Mucosa of descending colon (tissue), 3 donors: ENCODE measurements at places on chromosomes 16 and 17. TPM values are rescaled to one million over a fixed set of nuclear protein-coding genes. Genes with fewer than 3 reads are reported as not detected.

NOG gene
- 0.14 TPM for total RNA-seq

KRT40 gene
- 0.22 TPM for total RNA-seq

PRAC2 gene
- total RNA-seq, result 24.0 TPM

NGFR gene
- total RNA-seq, result 1.0 TPM

FOXF1 gene
- total RNA-seq, result 85.8 TPM

DPEP1 gene
- total RNA-seq, result 0.28 TPM

MFAP4 gene
- total RNA-seq, result 127 TPM

KRT39 gene
- not detected for total RNA-seq

DNA sequence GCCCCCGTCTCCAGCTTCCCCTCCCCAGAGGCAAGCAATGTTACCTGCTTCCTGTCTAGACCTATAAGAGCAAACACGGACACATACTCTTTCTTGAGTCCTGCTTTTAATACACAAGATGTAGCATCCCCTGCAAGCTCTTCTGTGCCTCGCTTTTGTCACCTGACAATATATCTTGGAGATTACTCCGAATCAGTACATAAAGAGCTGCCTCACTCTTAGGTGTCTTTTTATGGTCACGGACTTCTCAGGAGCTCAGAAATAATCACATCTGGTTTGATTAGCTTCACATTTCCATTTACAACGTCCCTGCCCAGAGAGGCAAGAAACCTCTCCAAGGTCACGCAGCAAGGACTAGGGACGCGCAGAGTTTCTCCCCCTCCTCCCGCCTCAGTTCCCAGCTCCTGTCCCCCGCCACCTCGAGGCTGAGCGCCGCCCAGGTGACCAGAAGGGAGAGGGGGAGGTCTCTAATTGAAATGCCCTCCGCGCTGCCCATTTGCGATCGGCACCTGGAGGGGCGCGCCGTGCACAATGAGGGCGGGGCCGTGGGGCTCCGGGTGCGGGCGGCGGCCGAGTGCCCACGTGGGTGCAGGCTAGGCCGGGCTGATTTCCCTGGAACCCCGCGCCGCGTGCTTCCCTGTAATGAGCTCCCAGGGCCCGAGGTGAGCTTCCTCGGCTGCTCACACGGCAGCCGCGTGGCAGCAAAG is 13.8 kb upstream of the SEZ6 start:
- no peak for DNase-seq

DNA sequence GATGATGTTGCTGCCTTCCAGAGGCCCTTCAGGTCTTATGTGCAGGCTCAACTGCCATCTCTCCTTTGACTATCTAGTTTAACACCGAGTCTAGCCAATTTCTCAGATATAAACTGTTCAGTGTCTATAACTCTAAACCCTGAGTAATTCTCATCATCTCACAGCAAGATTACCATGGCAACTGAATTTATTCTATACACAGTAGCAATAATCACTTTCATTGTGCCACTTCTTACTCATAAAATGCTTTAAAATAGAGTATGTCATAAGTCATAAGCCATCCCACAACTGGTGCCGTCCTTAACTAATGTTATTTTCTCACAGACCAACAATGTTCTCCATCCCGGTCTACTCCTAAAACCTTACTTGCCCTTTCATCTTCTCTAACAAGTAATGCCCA is 45.0 kb downstream of the SYNRG start:
- no peak for DNase-seq

GRCh38 chr16:68656751-68657150 is 11.6 kb downstream of the CDH3 start:
- DNase-seq, result no peak

- DNase-seq, result no peak
These were observed 4.7 kb downstream of the FAM83G start for GRCh38 chr17:18999911-19000310.

- DNase-seq, result peak; percentile 92
These were observed at the start of gene BIRC5 for GRCh38 chr17:78214016-78214705. Gene BIRC5 (plus strand): TSS chr17:78214253. CDS start chr17:78214317, 64 bp downstream.

DNA sequence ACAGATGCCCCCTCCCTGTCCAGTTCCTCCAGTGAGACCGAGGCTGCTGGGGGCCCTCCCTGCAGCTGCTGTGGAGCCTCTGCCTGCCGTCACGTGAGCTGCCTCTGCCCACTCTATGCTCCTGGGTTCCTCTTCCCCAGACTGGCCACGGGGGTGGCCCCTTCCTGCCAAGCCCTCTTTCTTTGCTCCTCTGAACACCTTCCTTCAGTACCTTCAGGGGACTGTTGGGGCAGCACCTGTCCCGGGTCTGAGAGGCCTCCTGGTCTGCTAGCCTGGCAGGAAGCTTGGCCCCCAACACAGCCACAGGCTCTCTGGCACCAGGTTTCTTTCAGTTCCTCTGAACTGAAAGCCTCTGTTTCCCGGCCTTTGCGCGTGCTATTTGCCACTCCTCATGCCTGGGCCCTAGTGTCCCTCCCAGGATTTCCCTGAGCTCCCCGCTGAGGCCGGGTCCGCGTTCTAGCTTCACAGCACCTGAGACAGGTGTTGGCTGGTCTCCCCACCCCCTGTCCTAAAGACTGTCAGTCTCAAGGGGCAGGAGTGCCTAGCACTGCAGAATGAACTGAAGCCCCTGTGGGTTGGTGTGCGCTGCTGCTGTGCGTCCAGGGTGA is 6.6 kb upstream of the ATP6V0C start:
- DNase-seq, result no peak

DNA sequence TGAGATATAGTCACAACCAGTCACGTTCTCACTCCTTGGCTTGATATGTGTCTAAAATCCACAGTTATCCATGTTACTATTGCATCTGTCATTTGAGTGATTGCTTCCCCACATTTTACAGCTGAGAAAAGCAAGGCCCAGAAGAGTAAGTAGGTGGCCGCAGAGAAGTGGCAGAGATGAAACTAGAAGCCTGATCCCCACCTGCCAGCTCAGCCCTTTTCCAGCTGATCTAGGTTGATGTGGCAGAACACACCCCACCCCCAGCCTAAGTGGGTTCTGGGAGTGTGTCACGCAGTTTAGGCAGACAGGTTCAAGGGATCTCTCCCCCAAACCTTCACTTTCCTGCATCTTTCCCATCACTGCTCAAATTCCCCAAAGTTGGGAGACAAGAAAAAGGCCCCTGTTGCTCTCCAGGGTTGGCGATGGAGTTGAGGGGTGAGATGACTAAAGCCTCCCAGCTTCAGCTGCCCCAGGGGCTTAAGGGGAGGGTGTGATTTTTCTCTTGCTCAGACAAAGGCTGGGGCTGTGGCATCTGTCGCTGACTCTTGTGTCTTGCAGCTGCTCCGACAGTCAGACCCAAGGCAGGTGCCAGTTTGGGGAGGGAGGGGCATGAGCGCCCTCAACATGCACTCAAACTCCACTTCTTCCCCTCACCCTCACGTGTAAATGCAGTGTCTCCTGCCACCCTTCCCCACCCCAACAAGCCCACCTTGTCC is 48.9 kb upstream of the LHX1 start:
- DNase-seq, result no peak

DNA sequence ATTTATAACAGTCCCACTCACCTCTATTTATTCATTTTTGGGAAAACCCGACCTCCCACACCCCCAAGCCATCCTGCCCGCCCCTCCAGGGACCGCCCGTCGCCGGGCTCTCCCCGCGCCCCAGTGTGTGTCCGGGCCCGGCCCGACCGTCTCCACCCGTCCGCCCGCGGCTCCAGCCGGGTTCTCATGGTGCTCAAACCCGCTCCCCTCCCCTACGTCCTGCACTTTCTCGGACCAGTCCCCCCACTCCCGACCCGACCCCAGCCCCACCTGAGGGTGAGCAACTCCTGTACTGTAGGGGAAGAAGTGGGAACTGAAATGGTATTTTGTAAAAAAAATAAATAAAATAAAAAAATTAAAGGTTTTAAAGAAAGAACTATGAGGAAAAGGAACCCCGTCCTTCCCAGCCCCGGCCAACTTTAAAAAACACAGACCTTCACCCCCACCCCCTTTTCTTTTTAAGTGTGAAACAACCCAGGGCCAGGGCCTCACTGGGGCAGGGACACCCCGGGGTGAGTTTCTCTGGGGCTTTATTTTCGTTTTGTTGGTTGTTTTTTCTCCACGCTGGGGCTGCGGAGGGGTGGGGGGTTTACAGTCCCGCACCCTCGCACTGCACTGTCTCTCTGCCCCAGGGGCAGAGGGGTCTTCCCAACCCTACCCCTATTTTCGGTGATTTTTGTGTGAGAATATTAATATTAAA is 638 bp upstream of the TMEM88 start:
- no peak for DNase-seq

DNA sequence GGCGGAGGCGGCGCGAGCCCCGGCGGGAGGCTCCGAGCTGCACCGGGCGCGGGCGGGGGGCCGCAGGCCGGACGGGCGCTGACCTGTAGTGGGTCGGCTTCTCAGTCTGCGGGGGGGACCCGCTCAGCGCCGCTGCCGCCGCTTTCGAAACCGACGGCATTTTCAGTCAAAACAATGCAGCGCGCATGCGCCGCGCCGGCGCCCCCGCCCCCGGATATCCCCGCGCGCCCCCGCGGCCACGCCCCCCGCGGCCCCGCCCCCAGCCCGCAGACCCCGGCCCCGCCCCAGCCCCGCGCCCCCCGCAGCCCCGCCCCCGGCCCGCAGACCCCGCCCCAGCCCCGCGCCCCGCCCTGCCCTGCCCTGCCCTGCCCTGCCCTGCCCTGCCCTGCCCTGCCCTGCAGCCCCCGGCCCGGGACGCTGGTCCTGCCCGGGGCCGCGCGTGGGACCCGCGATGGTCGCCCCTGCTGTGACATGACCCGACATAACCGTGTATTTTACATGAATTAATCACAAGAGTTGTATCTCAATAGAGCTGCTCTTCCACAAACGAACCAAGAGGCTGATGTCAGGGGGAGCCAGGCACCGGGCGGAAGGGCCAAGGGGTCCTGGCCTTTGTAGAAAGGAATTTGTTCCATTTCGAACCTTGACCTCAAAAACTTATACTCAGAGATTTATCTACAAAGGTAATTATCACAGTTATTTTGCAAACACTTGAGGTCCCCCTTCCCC is at the start of gene UNKL:
UNKL (minus strand) TSS at position 173 of the 729 bp plus-strand sequence; CDS start at position 160, 13 bp downstream.
- peak; percentile 85 for DNase-seq

GRCh38 chr17:305090-305976 is 47.3 kb downstream of the RPH3AL start:
- peak; percentile 35 for DNase-seq

- DNase-seq, result no peak
These were observed 43.6 kb upstream of the USP7 start for GRCh38 chr16:9007177-9007794.

DNA sequence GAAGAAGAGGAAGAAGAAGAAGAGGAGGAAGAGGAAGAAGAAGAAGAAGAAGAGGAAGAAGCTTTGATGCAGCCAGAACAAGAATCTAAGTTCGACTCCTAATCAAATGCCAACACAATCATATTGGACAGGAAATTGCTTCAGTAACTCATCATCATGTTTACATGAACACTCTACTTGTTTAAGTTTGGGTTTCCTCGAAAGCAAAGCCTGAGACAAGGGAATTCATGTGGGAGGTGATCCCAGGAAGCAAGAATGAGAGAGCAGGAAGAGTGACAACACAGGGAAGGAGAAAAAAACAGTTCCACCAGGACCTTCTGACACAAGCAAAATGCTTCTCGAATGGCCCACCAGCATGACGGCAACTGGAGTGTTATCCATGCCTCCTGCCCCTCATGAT is 279.0 kb downstream of the PMP22 start:
- no peak for DNase-seq

- DNase-seq, result peak; percentile 35
These were observed 118.5 kb upstream of the CACNG5 start for GRCh38 chr17:66716236-66717026.

- DNase-seq, result no peak
These were observed 42.0 kb downstream of the PSMD12 start for GRCh38 chr17:67324330-67324729.

DNA sequence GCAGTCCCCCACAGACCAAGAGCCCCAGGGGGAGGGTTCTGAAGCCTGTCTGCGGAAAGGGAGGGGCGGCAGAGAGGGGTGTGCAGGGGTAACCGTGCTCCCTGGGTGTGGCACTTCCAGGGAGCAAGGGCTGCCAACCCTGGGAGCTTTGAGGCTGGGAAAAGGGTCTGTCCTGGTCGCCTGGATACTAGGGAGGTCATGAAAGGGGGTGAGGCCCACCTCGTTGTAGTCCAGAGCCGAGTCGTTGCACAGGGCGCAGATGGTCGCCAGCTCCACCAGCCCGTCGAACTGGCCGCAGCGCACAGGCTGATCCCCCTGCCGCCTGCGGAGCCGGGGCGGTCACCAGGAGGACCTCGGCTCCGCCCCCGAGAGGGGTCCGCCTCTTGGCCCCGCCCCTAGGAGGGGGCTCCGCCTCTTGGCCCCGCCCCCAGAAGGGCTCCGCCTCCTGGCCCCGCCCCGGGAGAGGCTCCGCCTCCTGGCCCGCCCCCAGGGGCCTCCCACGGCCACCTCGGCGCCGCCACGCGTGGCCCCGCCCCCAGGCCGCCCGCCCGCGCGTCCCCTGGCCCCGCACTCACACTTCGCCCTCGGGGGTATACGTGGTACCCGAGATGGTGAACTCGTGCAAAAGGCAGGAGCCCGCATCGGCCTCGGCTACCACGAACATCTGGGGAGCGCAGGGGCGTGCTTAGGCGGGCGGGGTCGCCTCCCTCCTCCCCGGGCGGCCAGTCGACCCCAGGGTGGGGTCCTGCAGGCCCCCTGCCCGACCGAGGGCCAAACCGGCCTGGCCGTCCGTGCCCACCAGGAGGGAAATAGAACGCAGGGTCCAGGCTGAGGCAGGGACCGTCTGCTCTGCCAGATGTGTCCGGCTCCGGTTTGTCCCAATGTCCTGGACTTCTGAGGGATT is 19.5 kb downstream of the ATP2A3 start:
- no peak for DNase-seq

DNA sequence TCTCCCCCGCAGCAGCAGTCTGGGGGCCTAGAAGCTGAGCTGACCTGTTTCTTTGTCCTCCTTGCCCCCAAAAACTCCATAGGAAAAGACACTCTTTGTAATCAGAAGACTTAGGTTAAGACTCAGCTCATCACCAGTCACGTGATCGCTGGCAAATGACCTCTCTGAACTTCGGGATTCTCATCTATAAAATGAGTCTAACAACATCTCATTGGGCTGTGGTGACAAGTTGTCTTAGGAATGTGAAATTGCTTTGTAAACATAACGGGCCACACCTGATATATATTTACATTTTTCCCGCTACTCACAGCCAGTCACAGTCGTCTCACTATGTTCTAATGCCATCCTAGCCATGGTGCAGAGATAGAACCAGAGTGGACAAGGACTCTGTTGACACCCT is 86.0 kb upstream of the LHX1 start:
- no peak for DNase-seq
